Thoracic aorta (tissue), 2 donors: ENCODE measurements at places on chromosomes 6 and 20. TPM values are rescaled to one million over a fixed set of nuclear protein-coding genes. Genes with fewer than 3 reads are reported as not detected.

The OPN5 gene
- not detected for total RNA-seq

The PTGIS gene
- total RNA-seq = 465 TPM

GRCh38 chr20:12358655-12359009, 440.9 kb downstream of the BTBD3 start:
- DNase-seq = no peak

- no peak for DNase-seq
Observed at GRCh38 chr20:62949962-62950361, 2.5 kb upstream of the SLC17A9 start.

The ZBTB46 gene
- 9.9 TPM for total RNA-seq

DNA sequence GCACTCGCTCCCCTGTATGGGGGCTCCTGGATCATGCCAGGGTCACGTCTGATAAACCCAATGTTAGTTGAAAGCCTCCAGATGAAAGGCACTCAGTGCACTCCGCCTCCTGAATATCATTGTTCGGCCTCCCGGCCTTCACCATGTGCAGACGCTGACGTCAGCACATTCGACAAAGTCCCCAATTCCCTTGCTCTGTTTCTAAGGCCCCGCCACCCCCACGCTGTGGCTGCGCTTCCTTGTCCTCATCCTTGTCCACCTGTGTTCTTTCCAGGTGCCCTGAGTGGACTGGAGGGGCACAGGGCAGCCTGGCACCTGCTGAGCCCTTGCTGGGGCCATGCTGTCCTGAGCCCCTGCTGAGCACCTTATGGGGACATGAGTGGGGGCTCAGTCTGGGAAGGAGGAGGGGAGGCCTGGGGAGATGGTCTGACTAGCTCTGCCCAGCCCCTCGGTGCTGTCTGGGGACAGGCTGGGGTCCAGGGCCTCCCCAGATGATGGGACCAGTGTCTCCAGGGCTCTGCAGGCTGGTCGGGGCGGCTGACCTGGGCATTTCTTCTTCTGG, 9.8 kb upstream of the BHLHE23 start:
- no peak for DNase-seq

The DSP gene
- 5.4 TPM for total RNA-seq

The LRRN4 gene
- not detected for total RNA-seq

GRCh38 chr6:125294925-125295324, 6.8 kb downstream of the HDDC2 start:
- no peak for DNase-seq

DNA sequence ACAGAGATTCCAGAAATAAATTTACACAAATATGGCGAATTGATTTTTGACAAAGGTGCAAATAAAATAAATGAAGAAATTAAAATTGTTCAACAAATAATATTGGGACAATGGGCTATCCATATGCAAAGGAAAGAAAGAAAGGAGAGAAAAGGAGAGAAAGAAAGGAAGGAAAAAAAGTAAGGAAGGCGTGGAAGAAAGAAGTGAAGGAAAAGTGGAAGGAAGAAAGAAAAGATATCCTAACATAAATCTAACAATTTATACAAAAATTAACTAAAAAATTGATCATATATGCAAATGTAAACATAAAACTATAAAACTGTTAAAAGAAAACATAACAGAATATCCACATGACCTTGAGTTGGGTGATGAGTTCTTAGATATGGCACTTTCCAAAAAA, 78.7 kb upstream of the ZNF184 start:
- DNase-seq = no peak
